ENCODE measurements at places on chromosomes 1 and 21.

GRCh38 chr1:9289711-9290485 is 2.8 kb upstream of the SPSB1 start:
- DNase-seq, result peak; percentile 96

DNA sequence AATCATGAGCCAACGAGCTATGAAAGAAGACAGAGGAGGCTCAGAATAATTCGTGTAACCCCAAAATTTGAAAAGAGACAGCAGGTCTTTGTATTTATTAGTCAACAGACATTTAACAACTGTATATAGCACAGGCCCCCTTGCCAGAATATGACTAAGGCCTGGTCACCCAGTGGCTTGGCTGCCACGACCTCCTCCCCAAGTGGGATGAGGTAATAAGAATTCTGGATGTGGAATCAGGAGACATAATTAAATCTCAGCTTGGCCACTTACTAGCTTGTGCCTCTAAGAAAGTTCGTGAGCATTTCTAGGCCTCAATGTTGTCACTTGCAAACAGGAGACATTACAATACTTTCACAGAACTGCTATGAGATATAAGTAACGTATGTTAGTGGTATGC is 134.2 kb upstream of the TNFSF4 start:
- DNase-seq, result peak; percentile 85

- no peak for DNase-seq
Observed at GRCh38 chr1:90486134-90486824, 230.8 kb downstream of the BARHL2 start.

- no peak for DNase-seq
Observed at GRCh38 chr1:242710847-242711246, 186.3 kb upstream of the PLD5 start.

GRCh38 chr1:31570906-31571305 is 5.4 kb upstream of the TINAGL1 start:
- peak; percentile 22 for DNase-seq

DNA sequence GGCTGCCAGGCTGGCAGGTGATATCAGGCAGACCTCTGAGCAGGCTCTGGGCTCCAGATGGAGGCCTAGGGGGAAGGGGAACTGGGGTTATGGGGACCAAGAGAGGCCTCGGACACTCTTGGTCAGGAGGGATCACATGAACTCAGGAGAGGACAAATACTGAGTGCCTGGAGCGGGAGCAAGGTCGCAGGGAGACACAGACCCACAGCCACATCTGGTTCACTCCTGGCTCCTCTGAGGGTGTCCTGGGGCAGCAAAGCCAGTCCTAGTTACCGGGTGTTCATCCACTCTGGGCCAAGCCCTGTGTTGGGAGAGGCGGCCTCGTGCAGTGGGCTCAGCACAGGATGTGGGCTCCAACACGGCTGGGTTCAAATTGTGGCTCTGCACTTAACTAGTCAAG is 239.0 kb downstream of the PTPRU start:
- DNase-seq, result no peak

DNA sequence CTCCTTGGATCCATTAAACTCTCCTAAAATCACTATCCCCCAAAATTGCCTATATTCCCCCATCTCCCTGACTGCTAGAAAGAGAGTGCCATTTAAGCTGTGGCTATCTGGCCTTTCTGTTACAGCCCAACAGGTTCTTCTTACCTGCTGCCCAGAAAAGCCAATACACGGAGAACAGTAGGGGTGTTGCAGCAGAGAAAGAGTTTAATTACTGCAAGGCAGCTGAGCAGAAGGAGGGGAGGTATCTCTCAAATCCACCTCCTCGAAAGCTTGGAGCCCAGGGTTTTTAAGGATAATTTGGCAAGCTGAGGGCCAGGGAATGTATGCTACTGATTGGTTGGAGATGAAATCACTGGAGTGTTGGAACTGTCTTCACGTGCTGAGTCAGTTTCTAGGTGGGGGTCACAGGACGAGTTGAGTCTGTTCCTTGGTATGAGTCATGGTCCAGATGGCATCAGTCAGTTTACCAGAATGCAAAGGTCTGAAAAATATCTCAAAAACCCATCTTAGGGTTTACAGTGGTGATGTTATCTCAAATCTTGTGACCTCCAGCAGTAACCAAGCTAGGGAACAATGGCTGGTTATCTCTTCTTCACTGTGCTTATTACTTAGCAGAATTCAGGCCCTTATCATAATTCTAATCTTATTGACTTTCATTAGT is 89.8 kb downstream of the SMYD3 start:
- DNase-seq, result peak; percentile 96

GRCh38 chr1:226121049-226121586 is 58.6 kb downstream of the H3-3A start:
- DNase-seq, result no peak

GRCh38 chr1:70674941-70675685 is 264.0 kb downstream of the CTH start:
- no peak for DNase-seq

DNA sequence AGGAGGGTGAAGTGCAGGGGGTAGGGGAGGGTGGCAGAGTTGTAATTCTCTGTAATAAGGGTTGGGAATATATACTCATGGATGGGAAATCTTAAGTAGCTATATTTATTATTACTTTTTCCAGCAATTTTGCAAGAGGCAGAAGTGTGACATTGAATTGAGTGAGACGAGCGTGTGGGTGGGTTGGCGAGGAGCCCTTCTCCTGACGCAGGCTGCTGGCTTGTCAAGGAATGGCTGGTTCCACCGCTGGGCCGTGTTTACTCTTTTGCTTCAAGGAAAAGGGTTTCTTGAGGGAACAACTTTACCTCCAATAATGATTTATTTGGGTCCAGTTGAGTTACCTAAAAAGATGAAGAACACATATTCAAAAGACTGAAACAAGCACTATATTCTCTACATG is 17.9 kb upstream of the DMRTA2 start:
- peak; percentile 28 for DNase-seq

DNA sequence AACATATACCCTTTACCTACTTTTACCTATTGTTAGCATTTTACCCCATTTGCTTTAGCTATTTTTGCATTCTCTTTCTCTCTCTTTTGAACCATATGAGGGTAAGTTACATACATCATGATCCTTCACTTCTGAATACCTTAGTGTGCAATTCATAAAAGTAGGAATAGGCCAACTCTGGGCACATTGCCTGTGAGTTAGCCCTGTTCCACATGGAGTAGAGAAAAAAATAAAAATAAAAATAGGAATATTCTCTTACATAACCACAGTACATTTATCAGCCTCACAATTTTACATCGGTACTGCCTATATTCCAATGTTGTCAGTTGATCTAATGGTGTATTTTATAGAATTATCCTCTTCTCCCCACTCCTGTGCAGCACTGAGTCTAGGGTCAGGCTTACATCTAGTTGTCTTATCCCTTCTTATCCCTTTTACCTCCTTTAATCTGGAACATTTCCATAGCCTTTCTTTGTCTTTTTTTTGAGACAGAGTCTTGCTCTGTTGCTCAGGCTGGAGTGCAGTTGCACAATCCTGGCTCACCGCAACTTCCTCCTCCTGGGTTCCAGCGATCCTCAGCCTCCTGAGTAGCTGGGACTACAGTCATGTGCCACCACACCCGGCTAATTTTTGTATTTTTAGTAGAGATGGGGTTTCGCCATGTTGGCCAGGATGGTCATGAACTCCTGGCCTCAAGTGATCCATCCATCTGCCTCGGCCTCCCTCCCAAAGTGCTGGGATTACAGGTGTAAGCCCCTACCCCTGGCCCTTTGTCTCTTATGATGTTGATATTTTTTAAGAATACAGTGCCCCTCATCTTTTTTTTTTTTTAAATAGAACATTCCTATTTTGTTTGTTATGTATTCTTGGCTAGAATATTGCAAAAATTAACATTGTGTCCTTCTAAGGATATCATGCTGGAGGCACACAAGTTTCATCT is 11.1 kb upstream of the SLC30A1 start:
- DNase-seq, result peak; percentile 86

GRCh38 chr21:17250778-17251241 is 262.0 kb upstream of the CXADR start:
- DNase-seq, result peak; percentile 52

- DNase-seq, result no peak
Observed at GRCh38 chr1:35707601-35708440, 10.9 kb downstream of the C1orf216 start.

Measured in fibroblast of mammary gland (primary cell).